PC-3 (cell line): ENCODE measurements at places on chromosomes 12 and 14. TPM values are rescaled to one million over a fixed set of nuclear protein-coding genes. Genes with fewer than 3 reads are reported as not detected.

CIT gene
- 58.9 and 112 TPM in 2 replicates for total RNA-seq

RGS6 gene
- total RNA-seq, result not detected in 2 replicates

RAPGEF3 gene
- total RNA-seq, result 6.7 and 9.3 TPM in 2 replicates

- H3K27ac ChIP-seq, result no peak overlapping the region
- DNase-seq, result no peak
- H3K27me3 ChIP-seq, result peaks cover 31% of the 10 kb centered on the region
- H3K36me3 ChIP-seq, result no peaks in the 10 kb centered on the region
These were observed 37.9 kb upstream of the PPM1A start for GRCh38 chr14:60211153-60211552.

GRCh38 chr14:106681161-106681560 lies 1154.8 kb downstream of the TMEM121 start:
- H3K27ac ChIP-seq, result no peak overlapping the region
- no peak overlapping the region for H3K4me3 ChIP-seq
- no peaks in the 10 kb centered on the region for H3K4me1 ChIP-seq
- no peak for DNase-seq
- H3K36me3 ChIP-seq, result no peaks in the 10 kb centered on the region; the same call in 1 of the 2 replicates

- H3K4me1 ChIP-seq, result no peaks in the 10 kb centered on the region
- no peaks in the 10 kb centered on the region for H3K27me3 ChIP-seq
- DNase-seq, result peak; percentile 71
- H3K4me3 ChIP-seq, result no peak overlapping the region
- no peaks in the 10 kb centered on the region for H3K36me3 ChIP-seq
These were observed 376.9 kb downstream of the GALC start for GRCh38 chr14:87615822-87616679.

GRCh38 chr12:124519746-124520145 lies 47.7 kb downstream of the NCOR2 start:
- peaks cover 57% of the 10 kb centered on the region for H3K4me1 ChIP-seq
- H3K4me3 ChIP-seq, result no peak overlapping the region
- no peaks in the 10 kb centered on the region for H3K27me3 ChIP-seq

DNA sequence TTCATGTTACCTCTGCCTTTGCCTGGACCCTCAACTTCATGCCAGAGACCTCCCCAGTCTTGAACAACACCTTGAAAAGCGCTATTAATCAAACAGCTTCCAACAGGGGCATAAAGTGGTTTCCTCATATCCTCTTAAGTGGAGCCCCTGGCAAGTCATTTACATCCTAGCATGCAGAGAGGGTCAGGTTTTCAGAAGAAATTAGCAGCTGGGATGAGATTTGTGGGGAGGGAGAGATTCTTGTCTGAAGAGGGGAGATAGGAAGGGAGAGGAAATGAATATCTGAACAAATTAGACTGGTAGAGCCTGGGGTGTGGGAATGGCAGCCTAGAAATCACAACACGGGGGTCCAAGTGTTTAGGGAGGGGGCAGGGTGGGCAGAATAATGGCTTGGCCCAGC lies 45.6 kb downstream of the CALM1 start:
- peak overlapping the region; percentile 89; the same call in 1 of the 2 replicates for H3K27ac ChIP-seq
- no peak for DNase-seq
- no peaks in the 10 kb centered on the region for H3K36me3 ChIP-seq
- no peaks in the 10 kb centered on the region for H3K27me3 ChIP-seq
- H3K4me1 ChIP-seq, result peaks cover 21% of the 10 kb centered on the region
- no peak overlapping the region for H3K4me3 ChIP-seq

GRCh38 chr12:4828176-4828575 lies 81.5 kb upstream of the KCNA1 start:
- H3K36me3 ChIP-seq, result no peaks in the 10 kb centered on the region
- H3K27ac ChIP-seq, result no peak overlapping the region
- H3K4me1 ChIP-seq, result no peaks in the 10 kb centered on the region
- H3K4me3 ChIP-seq, result no peak overlapping the region
- H3K27me3 ChIP-seq, result peaks cover 31% of the 10 kb centered on the region
